ENCODE measurements at places on chromosomes 16 and 17.

GRCh38 chr17:75551266-75551665, 25.8 kb downstream of the LLGL2 start:
- DNase-seq = no peak

GRCh38 chr17:44183024-44183423, 3.7 kb upstream of the TMUB2 start:
- no peak for DNase-seq

DNA sequence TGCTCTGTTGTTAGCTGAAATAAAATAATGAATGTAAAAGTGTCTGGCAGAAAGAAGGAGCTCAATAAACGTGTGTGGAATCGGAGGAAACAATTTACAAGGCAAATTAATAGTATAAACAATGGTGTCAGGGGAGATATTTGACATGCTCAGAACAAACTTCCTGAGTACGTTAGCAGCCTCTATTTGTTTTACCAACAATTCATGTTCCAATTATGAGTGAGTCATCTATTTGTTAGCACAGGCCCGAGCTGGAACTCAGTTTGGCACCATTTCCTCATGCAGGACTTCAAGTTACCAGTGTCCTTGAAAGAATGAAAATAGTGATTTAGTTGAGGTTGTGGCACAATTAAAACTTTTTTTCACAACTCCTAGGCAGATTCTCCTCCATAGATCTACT, 9.1 kb downstream of the ASIC2 start:
- DNase-seq = no peak

- DNase-seq = no peak
These were observed 29.6 kb downstream of the NMT1 start for GRCh38 chr17:45090711-45091110.

GRCh38 chr17:39648616-39649366, 11.8 kb downstream of the STARD3 start:
- DNase-seq = no peak

DNA sequence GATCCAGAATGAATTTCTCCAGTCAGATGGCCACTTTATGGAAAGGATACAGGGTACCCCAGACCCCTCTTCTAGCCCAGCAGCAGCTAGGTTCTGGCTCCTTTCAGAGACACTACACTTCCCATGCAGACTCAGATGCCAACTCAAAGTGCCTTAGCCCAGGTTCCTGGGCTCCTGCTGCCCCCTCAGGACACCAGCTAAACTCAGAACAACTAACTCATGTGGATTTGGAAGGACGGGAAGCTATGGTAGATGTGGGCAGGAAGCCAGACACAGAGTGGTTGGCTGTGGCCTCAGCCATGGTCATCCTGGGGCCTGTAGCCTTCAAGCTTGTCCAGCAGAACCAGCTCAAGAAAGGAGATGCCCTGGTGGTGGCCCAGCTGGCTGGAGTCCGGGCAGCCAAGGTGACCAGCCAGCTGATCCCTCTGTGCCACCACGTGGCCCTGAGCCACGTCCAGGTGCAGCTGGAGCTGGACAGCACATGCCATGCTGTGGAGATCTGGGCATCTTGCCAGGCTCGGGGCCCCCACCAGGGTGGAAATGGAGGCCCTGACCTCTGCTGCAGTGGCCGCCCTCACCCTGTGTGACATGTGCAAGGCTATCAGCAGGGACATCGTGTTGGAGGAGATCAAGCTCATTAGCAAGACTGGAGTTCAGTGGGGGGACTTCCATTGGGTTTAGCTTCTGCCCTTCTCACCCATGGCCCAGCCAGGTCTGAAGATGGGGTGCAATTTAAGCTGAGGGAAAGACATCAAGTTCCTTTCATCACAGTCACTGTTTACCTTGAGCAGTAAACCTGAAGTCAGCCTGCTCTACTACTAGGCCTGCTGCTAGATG, 111.8 kb downstream of the N4BP1 start:
- no peak for DNase-seq

DNA sequence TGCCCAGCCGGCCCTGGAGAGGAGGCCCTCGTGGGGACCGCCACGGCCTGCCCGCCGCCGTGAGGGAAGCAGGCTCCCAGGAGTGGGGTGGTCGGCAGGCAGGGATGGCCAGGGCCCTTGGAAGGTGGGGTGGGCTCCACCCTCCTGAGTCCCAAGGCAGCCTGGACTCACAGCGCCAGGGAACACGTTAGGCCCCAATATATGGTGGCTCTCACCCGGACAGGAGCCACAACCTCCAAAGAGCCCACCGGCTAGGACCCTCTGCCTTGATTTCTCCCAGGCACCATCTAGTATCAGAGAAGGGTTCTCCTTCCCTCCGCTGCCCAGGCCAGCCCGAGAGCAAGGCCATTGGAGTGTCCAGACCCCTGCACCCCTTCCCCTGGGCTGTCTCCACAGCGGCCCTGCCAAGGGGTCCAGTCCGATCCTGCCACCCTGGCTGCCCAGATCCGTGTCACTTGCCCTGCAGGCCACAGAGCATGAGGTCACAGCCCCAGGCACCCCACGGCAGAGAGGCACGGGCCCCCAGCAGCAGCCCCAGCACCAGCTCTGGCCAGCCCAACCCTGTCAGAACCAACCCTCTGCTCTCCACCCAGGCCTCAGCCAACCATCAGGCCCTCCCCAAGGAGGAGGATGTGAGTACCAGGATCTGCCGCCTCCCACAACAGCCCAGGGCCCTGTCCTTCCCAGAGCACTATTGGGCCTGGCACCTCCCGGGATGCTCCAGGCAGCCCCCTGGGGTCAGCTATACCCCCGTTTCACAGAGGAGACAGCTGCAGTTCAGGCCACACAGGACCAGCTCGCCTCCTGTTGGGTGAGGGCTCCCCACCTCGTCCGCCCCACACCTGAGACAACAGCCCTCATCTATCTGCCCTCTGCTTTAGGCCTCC, 1.1 kb upstream of the AXIN1 start:
- DNase-seq = no peak

DNA sequence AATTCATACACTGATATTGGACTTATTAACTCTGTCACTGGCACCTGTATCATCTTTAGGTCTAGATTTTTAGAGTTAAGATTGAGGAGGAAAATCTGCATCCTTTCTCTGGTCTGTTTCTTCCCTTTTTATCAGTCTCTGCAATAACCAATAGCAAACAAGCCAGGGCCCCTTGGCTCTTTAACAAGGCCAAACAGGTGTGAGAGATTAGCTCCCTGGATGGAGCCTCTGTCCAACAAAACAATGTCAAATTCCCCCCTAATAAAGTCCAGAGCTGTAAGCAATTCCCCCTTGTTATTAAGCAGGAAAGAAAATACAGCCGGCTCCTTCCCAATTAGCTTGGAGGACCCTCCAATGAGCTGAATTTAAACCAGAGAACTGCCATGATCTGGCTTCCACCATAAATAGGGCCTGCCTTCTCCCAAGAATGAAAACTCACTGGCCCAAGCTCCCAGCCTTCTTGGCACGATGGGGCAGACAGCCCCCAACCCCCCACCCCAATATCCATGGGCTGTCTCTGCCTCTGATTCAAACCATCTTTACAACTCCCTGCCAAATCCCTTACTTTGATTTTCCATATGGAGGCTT, 56.1 kb upstream of the SOX9 start:
- no peak for DNase-seq

GRCh38 chr17:37725601-37726146, 19.2 kb downstream of the HNF1B start:
- no peak for DNase-seq

All from activated CD8-positive, alpha-beta memory T cell treated with anti-CD3 and anti-CD28 coated beads for 24 hours (primary cell).